ENCODE measurements at places on chromosomes 7 and 10.

GRCh38 chr7:42627101-42627500 is 284.8 kb downstream of the C7orf25 start:
- no peak for DNase-seq

- no peak for DNase-seq
Measured at GRCh38 chr10:34184939-34185386, 630.1 kb downstream of the PARD3 start.

DNA sequence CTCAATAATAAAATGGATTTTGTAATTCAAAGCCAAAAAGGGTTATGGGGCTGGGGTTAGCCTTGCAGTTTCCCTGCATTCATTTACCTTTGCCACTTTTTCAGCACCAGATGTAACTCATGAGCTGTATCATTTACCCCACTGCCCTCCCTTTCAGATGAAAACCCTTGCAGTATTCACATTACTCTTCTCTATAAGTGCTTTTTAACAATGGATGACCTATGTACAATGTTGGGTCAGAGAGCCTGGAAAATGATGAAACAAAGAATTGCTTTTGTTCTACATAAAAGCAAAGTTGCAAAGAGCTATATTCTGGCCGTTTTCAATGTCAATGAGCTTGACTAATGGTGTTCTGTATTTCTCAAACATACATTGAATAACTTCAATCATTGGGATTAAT is 189.7 kb downstream of the TMEM26 start:
- no peak for DNase-seq

GRCh38 chr7:133053321-133053891 is 28.5 kb downstream of the CHCHD3 start:
- DNase-seq = no peak

GRCh38 chr7:141074162-141074991 is 513 bp downstream of the TMEM178B start:
- DNase-seq = peak; percentile 30

- no peak for DNase-seq
Measured at GRCh38 chr7:119037941-119038340, 813.4 kb downstream of the ANKRD7 start.

DNA sequence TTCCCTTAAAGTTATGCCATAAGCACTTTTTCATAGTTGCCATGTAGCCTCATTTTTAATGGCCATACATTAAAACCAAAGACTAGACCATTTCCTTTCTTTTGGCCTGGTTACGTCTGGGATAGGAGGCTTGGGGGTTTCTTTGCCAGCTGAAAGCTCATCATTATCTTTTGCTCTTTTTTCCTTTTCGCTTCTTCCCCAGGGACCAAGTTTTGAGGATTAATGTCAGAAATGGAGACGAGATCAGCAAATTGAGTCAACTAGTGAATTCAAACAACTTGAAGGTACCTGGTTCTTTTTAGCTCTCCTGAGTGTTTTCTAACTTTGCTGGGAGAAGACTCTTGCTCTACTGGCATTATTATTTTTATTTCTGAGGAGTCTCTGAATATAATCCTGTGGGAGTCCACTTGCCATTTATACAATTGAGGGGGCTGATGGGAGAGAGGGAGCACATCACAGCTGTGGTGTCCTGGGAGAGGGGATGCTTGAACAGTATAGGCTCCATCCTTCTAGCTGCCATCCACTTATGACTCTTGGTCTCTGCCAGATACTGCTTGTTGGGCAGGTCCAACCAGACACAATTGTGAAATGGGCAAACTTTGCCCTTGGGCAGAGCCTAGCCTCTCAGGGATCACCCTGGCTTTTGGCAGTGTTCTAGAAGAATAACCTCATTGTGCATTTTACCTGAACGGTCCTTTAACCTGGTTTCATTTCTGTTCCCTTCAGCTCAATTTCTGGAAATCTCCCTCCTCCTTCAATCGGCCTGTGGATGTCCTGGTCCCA is 5.8 kb downstream of the CPA4 start:
- no peak for DNase-seq

DNA sequence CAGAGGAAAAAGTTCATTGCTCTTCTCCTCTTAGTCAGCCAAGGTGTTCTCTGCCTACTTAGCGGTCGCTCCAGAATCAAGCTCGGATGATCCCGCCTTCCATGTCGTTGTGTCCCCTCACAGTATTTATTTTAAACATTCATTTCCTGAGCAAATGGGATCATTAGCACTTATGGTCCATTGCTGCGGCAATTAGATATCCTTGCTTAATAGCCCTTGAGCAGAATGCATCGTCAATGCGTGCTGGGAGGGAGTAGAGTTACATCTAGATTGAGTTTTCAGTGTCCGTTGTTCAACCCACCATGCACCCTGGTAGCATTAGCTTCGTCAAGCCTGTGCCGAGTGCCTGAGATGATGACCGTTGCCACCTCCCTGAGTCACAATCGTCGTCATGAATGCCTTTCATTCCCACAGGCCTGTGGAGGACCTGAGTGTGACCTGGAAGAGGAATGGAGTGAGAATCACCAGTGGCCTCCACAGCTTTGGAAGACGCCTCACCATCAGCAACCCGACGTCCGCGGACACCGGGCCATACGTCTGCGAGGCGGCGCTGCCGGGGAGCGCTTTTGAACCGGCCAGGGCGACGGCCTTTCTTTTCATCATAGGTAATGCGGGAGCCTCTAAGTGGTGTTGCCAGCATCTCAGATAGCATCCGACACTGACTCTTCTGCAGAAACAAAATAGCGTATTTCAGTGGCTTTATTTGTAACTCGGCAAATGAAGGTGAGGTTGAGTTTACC is 650.4 kb downstream of the SDK1 start:
- no peak for DNase-seq

- DNase-seq = no peak
Measured at GRCh38 chr7:93799750-93800357, 90.7 kb downstream of the TFPI2 start.

- no peak for DNase-seq
Measured at GRCh38 chr7:135653340-135654080, 8.8 kb upstream of the STMP1 start.

- no peak for DNase-seq
Measured at GRCh38 chr10:124756156-124756903, 12.2 kb upstream of the FAM53B start.

- DNase-seq = no peak
Measured at GRCh38 chr7:106462365-106462859, 177.6 kb upstream of the NAMPT start.

DNA sequence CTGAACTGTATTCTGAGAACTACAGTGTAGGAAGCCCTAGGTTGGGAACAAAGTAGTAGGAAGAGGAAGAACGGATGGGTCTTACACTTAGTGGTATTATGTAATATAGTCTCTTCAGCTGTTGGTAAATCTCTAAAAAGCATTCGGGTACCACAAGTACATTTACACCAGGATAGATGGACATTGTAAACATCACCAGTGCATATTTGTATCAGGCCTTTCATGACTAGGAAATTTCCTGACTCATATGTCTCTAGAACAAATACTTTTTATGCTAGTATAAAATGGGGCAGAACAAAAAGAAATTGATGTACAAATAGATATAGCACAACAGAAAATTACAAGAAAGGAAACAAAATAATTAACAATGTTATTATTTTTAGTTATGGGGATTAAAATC is 21.5 kb upstream of the OR6B1 start:
- no peak for DNase-seq

DNA sequence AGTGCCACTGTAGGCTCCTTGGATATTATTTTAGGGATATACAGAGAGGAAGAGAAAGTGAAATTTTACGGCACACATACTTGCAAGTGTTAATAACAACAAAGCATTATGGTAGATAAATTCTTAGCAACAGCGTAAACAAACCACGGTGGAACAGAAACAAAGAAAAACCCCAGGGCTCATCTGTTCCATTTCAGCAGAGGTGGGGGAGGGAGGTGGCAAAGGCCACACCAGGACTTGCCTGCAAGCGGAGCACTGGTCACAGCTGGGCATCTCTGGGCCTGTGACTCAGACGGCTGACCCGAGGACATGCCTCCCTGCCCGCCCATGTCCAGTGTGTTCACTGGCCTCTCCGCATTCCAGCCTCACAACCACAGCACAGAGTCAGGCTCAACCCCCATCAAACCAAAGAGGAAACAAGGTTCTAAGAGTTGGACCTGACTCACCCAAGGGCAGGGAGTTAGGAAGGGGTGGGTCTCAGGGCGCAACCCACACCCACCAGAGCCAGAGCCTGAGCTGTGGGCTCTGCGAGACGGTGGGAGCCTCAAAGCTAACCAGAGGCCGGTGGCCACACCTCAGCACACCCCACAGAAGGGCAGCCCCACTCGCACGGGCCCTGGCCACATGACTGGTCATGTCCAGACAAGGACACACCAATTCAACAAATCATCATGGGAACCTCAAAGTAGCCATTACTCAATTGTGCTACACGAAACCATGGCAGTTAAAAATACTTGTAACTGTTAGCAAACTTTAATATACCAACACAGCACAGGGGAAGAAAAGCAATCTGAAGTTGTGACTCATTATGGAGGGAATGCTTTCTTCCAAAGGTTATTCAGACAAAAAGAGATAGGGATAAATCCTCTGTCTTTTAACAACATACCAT is 10.7 kb downstream of the ESYT2 start:
- no peak for DNase-seq

DNA sequence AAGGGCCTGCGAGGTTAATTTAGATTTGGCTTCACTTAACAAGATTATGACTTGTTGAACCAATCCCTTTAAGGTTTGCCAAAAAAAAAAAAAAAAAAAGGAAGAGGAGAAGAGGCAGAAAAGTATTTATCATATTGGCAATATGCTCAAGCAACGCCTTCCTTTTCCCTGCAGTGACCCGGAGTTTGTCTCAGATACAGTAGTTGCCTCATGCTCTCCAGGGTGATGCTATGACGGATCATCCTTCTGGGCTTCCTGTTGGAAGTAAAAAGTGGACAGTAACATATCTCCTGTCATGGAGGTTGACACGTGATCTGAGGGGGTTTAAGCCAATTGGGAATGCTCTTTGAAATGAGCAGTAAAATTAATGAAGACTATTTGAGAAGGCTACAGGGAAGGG is 117.3 kb downstream of the BMPER start:
- no peak for DNase-seq

DNA sequence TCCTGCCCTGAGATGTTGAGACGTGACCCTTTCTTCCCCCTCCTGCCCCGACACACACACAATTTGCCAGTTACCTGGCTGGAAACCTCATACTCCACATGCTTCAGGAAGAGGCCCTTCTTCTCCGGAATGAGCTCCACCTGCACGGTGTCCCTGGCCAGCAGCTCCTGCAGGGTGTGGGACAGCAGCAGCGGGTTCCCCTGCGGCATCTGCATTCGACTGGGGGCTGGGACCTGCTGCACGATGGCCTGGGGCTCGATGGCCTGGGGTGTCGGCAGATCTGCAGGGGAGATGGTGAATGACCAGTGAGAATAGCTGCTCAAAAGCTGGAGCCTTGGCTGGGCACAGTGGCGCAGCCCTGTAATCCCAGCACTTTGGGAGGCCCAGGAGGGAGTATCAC is 36.0 kb downstream of the NUDT1 start:
- DNase-seq = no peak

GRCh38 chr7:39950473-39951225 is 593 bp downstream of the CDK13 start:
- no peak for DNase-seq

- DNase-seq = no peak
Measured at GRCh38 chr7:70634610-70635068, 497.3 kb upstream of the GALNT17 start.

DNA sequence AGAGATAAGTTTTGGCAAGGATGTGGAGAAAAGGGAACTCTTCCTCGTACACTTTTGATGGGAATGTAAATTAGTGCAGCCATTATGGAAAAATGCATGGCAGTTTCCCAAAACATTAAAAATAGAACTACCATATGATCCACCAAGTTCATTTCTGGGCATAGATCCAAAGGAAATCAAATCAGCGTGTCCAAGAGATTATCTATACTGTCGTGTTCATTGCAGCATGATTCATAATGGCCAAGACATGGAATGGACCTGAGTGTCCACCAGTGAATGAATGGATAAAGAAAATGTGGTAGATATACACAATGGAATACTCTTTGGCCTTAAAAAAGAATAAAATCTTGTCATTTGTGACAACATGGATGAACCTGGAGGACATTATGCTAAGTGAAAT is 70.3 kb upstream of the RSU1 start:
- no peak for DNase-seq

- DNase-seq = no peak
Measured at GRCh38 chr7:37186753-37187152, 261.9 kb downstream of the ELMO1 start.

- no peak for DNase-seq
Measured at GRCh38 chr10:22648547-22648961, 65.8 kb downstream of the PIP4K2A start.
